Stimulated activated CD8-positive, alpha-beta memory T cell treated with anti-CD3 and anti-CD28 coated beads, Interleukin-4, amount 100 ng/mL, for 4 hours (primary cell): ENCODE measurements at places on chromosomes 5 and 9.

- no peak for DNase-seq
These were observed 3.9 kb downstream of the IRX2 start for GRCh38 chr5:2747363-2748162.

GRCh38 chr5:10677533-10677932 is 83.5 kb downstream of the DAP start:
- DNase-seq, result no peak

- no peak for DNase-seq
These were observed 78.9 kb downstream of the OR2K2 start for GRCh38 chr9:111250875-111251842.

- DNase-seq, result no peak
These were observed 170.7 kb downstream of the MAPKAP1 start for GRCh38 chr9:125536167-125536772.

DNA sequence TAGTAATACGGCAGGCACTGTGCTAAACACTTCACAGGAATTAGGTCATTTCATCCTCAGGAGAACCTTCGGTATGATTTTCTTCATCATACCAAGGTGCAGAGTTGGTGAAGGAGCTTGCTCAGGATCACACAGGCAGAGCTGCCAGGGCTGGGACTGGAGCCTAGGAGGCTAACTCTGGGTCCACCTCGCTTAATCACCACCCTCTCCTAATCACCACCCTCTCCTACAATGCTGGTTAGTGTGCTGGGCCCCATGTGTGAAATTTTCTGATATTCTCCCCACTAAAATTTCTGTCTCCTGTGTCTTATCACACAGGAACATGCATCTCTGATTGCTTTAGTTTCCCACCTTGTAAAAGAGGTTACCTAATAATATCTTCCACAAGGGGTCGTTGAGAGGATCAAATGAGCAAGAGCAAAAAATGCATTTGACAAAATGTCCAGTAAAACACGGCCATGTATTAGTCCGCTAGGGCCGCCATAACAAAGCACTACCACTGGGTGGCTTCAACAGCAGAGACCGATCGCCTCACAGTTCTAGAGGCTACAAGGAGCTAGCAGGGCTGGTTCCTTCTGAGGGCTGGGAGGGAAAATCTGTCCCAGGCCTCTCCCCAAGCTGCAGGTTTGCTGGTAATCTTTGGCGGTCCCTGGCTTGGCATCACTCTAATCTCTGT is 128.2 kb upstream of the NFIB start:
- no peak for DNase-seq

- DNase-seq, result no peak
These were observed 1.7 kb downstream of the TUT7 start for GRCh38 chr9:86352440-86353077.

- no peak for DNase-seq
These were observed 11.1 kb downstream of the NIPSNAP3B start for GRCh38 chr9:104774831-104775573.

DNA sequence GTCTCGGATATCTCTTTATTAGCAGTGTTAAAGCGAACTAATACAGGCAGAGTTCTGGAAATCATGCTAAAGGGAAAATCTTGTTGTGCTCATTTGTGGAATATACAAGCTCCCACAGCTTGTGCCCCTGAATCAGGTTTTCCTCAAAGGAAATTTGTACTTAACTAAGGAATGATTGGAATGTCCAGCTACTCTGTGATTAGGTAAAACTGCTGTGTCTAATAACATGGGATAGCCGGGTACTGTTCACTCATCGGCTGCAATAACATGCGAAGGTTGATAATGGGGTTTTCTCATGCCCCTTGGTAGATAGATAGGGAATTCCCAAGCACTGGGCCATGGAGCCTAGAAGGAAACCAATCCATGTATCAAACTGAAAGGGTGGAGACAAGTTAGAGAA is 306.7 kb downstream of the NR2F1-AS1 start:
- DNase-seq, result no peak

DNA sequence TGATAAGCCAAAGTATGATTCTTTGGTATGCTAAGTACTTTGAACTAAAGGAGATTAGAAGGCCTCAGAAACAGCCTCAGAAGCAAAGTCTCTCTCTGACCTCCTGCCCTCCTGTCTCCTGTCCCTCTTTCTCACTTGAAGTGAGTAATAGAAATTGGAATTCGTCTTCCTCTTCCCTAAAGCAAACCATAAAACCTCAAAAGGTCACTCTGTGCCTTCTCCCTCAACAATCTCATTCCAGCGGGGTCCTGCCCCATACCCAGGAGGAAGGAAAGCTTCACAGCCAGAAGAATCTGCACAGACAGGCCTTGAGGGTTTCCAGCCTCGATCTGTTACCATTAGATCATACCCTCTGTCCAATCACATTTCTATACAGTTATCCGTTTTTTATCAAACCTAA is 87.8 kb downstream of the HAPLN1 start:
- no peak for DNase-seq

DNA sequence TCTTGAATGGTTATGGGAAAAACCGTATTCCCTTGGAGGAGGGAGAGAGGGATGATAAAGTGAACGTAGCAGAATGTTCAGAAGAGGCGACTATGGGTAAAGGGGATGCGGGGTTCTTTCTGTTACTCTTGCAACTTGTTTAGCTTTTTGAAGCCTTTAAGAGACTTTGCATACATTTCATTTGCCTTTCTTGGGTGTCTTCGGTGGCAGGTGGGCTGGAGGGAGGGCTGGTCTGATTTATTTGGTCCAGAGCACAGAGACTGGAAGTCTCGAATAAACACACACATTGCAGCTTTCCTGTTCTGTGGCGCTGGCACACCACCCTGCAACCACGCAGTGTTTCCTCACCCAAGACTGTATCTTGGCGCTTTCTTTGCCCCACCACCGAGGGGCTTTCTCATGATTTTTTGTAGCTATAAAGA is 23.2 kb downstream of the TTF1 start:
- DNase-seq, result no peak

GRCh38 chr5:394671-395155 is 48.3 kb upstream of the EXOC3 start:
- no peak for DNase-seq

- no peak for DNase-seq
These were observed 571.4 kb downstream of the ELAVL2 start for GRCh38 chr9:23254404-23255184.

GRCh38 chr5:125306741-125307140 is 560.3 kb upstream of the ZNF608 start:
- DNase-seq, result no peak

GRCh38 chr9:86486891-86487837 is 133.0 kb upstream of the TUT7 start:
- DNase-seq, result no peak

DNA sequence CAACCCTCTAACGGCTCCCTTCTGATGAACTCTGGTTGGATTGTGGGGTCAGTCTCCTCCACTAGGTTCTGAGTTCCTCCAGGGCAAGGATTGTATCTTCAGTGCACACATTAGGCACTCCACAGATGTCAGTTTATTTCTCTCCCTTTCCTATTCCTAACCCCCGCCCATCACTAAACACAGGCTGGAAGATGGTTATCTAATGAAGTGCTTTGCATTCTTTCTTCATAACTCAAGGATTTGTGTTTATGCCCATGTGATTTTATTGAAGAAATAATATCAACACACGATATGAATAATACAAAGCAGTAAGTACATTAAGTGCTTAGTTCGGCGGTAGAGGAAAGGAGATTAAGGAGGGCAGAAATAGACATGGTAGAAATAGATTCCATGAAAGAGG is 4.4 kb upstream of the CREBRF start:
- no peak for DNase-seq

GRCh38 chr5:9713356-9713755 is 83.2 kb upstream of the TAS2R1 start:
- DNase-seq, result no peak
